ENCODE measurements at places on chromosomes 7 and 10.

GRCh38 chr7:127820732-127821085 is 168.7 kb downstream of the SND1 start:
- DNase-seq = no peak

- DNase-seq = no peak
Measured at GRCh38 chr10:54796881-54797280, 4.2 kb downstream of the PCDH15 start.

- DNase-seq = no peak
Measured at GRCh38 chr7:140526787-140527664, 47.7 kb upstream of the MKRN1 start.

DNA sequence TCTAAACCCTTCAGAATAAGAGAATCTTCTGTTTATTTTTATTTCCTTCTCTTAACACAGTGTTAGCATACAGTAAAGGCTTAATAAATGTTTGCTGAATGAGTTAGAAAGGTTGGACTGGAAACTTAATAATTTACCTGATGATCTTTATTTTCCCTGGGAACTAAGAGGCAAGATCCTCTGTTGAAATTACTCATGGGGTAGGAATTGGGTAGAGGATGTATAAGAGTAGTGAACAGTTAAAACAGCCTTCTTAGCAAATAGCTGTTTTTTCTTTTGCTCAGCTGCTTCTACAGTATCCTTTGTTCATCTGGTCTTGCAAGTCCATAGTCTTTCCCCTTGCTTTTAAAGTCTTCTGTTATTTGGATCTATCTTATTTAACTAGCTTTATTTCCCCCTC is 80.0 kb downstream of the AKAP9 start:
- DNase-seq = no peak

Data from activated CD4-positive, alpha-beta memory T cell treated with anti-CD3 and anti-CD28 coated beads for 36 hours (primary cell).